ENCODE measurements at places on chromosomes 2 and 18. TPM values are rescaled to one million over a fixed set of nuclear protein-coding genes. Genes with fewer than 3 reads are reported as not detected.

Gene G6PC2
- not detected for polyA plus RNA-seq

Gene SERPINB4
- 0.36 TPM for polyA plus RNA-seq

Gene HOXD9
- not detected for polyA plus RNA-seq

Gene LDAH
- 11.3 TPM for polyA plus RNA-seq

Gene METAP1D
- polyA plus RNA-seq, result 3.9 TPM

Gene GORASP2
- polyA plus RNA-seq, result 214 TPM

Gene SPATA3
- polyA plus RNA-seq, result not detected

Gene DSEL
- 3.0 TPM for polyA plus RNA-seq

Gene RIT2
- 0.46 TPM for polyA plus RNA-seq

Gene MAP3K19
- polyA plus RNA-seq, result not detected

Gene MAB21L4
- polyA plus RNA-seq, result 0.08 TPM

Gene NYAP2
- not detected for polyA plus RNA-seq

Gene REG1A
- polyA plus RNA-seq, result not detected

Gene GPR155
- 0.26 TPM for polyA plus RNA-seq

Gene COL4A4
- polyA plus RNA-seq, result 0.33 TPM

Gene ZSWIM2
- not detected for polyA plus RNA-seq

Gene PFN4
- polyA plus RNA-seq, result not detected

Gene OR6B2
- polyA plus RNA-seq, result not detected

Gene NDC80
- 11.0 TPM for polyA plus RNA-seq

Gene ANKRD30B
- polyA plus RNA-seq, result not detected

Gene TXNDC2
- polyA plus RNA-seq, result 0.11 TPM

Gene NEB
- 1.5 TPM for polyA plus RNA-seq

Gene LOXHD1
- 0.03 TPM for polyA plus RNA-seq

Gene PLEK
- polyA plus RNA-seq, result not detected

Gene ARHGAP28
- 2.9 TPM for polyA plus RNA-seq

Gene NAB1
- polyA plus RNA-seq, result 21.9 TPM

Gene TPO
- not detected for polyA plus RNA-seq

Gene PXDN
- polyA plus RNA-seq, result 104 TPM

Gene GAREM1
- polyA plus RNA-seq, result 3.9 TPM

Gene LBX2
- polyA plus RNA-seq, result 0.27 TPM

Gene BOLL
- polyA plus RNA-seq, result 0.03 TPM

Gene WNT10A
- not detected for polyA plus RNA-seq

Gene GLB1L
- 3.7 TPM for polyA plus RNA-seq

Gene SIX3
- polyA plus RNA-seq, result 0.02 TPM
